ENCODE measurements at places on chromosomes 7 and 10.

- peak; percentile 94 for DNase-seq
These were observed 26.5 kb downstream of the MRC1 start for GRCh38 chr10:17835688-17836087.

DNA sequence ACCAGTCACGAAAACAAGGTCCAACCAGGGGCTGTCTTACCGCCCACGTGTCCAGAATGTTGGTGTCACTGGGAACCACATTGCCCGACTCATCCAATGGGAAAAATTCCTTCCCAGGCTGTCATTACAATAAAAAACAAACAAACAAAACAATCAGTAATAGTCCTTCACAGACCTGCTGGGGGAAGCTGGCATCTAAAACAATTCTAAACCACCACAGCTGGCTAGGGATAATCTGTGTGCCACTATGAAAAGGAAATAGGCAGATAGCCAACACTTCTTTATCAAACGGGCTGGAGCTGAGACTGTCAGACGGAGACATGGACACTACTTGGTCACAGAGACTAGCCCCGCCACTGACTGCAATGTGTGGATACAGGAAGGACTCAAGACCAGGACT is 9.2 kb downstream of the AKR1B1 start:
- DNase-seq, result peak; percentile 27

GRCh38 chr7:147723536-147723935 is 867.0 kb upstream of the C7orf33 start:
- DNase-seq, result peak; percentile 8

GRCh38 chr10:75542084-75542483 is 110.7 kb downstream of the LRMDA start:
- peak; percentile 64 for DNase-seq

All from AG10803 (cell line).